ENCODE measurements at places on chromosomes 4 and X. TPM values are rescaled to one million over a fixed set of nuclear protein-coding genes. Genes with fewer than 3 reads are reported as not detected.

Gene TEX13C
- total RNA-seq = not detected

Gene ARFIP1
- 17.8 TPM for total RNA-seq

Gene PCDH18
- total RNA-seq = not detected

Gene PLAC8
- total RNA-seq = 1.2 TPM

Gene PHOX2B
- not detected for total RNA-seq

Gene KLB
- 0.14 TPM for total RNA-seq

Gene PNMA5
- total RNA-seq = not detected

Gene MAP7D2
- total RNA-seq = 5.2 TPM

Gene GTPBP6
- total RNA-seq = 50.8 TPM
